ENCODE measurements at places on chromosomes 2 and 18. TPM values are rescaled to one million over a fixed set of nuclear protein-coding genes. Genes with fewer than 3 reads are reported as not detected.

The TXNDC2 gene
- not detected for total RNA-seq

DNA sequence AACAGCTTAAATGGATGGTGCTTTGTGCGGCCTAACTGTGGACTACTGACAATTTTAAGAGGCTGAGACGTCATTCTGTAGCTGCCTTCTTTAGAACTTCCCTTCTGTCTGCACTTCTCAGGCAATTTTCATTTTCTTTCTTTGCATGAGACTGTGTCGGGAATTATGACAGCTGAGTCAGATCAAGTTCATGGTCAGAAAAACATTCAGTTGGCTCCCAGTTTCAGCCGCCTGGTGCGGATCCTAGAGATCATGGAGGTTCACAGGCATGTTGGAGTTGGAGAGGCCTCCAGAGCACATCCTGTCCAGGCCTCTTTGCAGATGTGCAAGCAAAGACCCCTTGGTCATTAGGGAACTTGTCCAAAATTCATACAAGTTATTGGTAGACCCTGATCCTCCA, 135.0 kb downstream of the TANC1 start:
- DNase-seq: no peak
- H3K36me3 ChIP-seq: no peaks in the 10 kb centered on the region
- peaks cover 58% of the 10 kb centered on the region for H3K4me1 ChIP-seq
- H3K27ac ChIP-seq: peak overlapping the region; percentile 45
- no peaks in the 10 kb centered on the region for H3K27me3 ChIP-seq

- peaks cover 16% of the 10 kb centered on the region for H3K4me1 ChIP-seq
- peak; percentile 39 for DNase-seq
- no peak overlapping the region for H3K27ac ChIP-seq
- H3K4me3 ChIP-seq: no peak overlapping the region
- H3K27me3 ChIP-seq: no peaks in the 10 kb centered on the region
Observed at GRCh38 chr2:59568461-59568860, 985.0 kb downstream of the BCL11A start.

DNA sequence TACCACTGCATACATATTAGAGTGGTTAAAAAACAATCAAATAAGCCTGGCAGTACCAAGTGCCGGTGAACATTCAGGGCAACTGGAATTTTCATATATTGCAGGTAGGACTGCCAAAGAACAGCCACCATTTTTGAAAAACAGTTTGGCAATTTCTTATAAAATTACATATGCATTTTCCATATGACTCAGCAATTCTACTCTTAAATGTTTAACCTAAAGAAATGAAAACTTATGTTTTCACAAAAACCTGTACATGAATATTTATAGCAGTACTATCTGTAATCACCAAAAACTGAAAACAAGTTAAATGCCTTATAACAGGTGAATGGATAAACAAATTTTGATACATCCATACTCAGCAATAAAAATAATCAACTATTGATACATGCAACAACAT, 39.9 kb downstream of the CTAGE1 start:
- no peak overlapping the region for H3K27ac ChIP-seq
- H3K27me3 ChIP-seq: no peaks in the 10 kb centered on the region
- no peaks in the 10 kb centered on the region for H3K4me1 ChIP-seq
- H3K36me3 ChIP-seq: no peaks in the 10 kb centered on the region

DNA sequence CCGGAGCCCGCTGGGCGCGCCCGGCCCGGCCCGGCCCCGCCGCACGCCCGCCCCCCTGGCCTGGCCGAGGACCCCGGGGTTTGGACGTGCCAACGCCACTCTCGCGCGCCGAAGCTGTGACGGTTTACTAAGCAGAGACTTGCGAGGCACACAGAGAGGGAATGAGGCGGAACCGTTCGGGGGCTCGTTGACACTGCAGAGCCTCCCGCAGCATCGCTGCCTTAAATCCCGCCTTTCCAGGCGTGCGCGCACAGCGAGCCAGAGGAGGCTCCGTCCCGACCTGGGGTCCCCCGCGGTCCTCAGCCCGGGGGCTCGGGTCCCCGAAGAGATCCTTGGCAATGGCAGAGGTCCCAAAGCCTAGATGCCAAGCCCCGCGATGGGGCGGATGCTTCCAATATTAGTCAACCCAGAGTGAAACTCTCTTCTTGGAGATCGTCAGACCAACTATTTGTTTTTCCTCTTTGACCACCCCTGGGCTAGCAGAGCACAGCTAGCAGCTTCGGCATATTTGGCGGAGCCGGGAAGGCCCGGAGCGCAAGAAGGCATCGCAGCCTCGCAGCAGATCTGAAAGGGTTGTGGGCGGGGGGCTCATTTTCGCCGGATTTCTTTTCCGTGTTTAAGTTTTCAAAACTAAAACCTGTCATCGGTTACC, at the start of gene ZNF385B:
Gene ZNF385B, minus strand, starts transcription at position 197 of the 652 bp plus-strand sequence.
- no peaks in the 10 kb centered on the region for H3K4me1 ChIP-seq
- H3K4me3 ChIP-seq: peak within 1 kb of the TSS; percentile 42
- H3K27me3 ChIP-seq: no peaks in the 10 kb centered on the region
- H3K36me3 ChIP-seq: no peaks in the 10 kb centered on the region
- no peak within 1 kb of the TSS for H3K27ac ChIP-seq
- no peak for DNase-seq

DNA sequence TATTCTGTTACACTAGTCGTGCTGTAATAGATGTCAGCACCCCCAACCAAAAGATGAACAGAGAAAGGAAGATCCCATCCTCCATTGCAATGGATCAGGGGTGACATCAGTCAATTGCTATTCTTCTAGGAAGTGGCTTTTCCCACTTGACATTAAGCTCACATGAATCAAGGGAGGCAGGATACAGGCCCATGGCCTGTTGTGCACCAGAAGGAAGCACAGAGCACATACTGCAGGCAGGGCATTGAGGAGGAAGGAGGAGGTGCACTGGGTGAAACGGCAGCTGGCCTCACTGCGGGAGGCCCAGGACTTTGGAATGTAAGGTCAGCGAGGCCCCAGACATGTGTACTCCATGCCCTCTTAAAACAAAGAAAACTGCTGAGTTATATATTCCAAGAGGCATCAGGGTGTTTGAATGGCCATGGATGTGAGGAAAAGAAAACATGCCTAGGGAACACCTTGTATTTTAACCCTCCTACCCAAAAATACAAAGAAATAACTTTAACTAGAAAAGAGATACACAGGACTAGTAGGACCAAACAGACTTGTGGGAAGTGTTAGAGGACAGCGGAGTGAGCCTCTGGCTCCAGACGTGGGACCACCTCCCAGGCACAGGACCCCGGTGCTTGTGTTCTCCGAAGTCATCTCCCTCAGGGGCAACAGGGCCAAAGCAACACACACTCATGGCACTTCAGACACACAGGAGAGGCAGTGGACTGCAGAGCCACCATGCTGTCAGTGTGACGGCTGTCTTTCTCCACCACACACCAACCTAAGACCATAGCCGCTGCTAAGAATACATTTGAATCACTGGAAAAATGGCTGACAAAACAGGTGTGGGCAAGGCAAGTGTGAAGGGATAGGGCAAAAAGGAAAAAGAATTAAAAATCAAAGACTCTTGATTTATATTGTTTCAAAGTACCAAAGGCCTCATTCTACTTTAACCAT, 51.4 kb upstream of the RIOK3 start:
- H3K36me3 ChIP-seq: no peaks in the 10 kb centered on the region
- DNase-seq: no peak
- H3K4me1 ChIP-seq: no peaks in the 10 kb centered on the region
- H3K27ac ChIP-seq: no peak overlapping the region
- no peaks in the 10 kb centered on the region for H3K27me3 ChIP-seq
- no peak overlapping the region for H3K4me3 ChIP-seq
